MG63 (cell line): ENCODE measurements at places on chromosomes 3 and 15. TPM values are rescaled to one million over a fixed set of nuclear protein-coding genes. Genes with fewer than 3 reads are reported as not detected.

GRCh38 chr15:94105760-94106159, 125.6 kb upstream of the MCTP2 start:
- no peak for DNase-seq

GRCh38 chr3:190528706-190529105, 14.8 kb downstream of the IL1RAP start:
- DNase-seq = no peak

DNA sequence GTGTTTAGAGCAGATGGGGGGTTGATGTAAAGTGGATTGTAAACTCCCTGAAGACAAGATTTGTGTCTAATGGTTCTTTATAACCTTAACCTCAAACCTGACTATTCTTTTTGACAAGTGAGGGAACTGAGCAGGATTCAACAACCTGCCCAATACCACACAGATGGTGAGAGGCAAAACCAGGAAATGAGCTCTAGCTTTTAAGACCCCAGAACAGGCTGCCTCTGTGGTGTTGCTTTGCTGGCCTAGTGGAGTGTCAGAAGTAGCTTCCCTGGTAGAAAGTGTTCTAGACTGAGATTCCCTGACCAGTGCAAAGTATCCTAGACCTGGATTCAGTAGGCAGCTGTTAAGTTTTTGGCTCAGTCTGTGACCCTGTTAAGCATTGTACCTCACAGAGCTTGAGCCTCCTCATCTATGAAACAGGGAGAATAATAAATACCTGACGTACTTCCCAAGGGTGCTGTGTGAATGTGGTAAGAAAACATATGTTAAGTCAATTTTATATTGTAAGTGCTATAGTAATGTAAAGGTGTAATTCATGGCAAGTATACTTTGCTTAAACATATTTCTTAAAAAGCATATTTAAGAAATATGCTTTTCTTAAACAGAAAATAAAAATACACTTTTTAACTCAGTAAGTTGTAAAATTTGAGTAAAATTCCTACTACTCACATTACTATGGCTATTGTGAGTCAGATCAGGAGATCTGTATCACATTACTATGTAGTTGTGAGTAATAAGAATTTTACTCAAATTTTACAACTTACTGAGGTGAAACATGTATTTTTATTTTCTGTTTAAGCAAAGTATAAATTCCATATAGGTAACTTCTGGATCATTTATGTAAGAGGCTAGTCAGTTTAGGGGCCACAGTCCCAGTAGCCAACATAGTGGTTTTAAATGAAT, 8.8 kb downstream of the GPR87 start:
- no peak for DNase-seq

- no peak for DNase-seq
These were observed 512.6 kb upstream of the CBLB start for GRCh38 chr3:106381286-106381938.

DNA sequence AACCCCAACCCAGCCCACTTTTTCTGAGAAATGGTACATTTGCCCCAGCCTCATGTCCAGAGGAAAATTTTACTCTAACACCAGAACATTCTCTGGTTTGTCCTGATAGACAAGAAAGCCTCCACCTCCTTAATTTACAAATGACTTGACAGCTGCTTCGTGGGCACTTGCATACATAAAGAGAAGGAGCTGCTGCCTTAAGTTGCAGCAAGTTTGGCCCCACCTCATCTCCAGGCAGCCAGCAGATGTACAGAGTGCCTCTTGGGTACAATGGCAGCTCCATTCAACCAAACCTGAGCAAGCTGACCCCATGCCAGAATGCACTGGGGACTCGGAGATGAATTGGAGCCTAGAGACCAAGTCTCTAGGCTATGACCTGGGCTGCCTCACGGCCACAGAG, 6.2 kb upstream of the H1-8 start:
- DNase-seq = no peak

DNA sequence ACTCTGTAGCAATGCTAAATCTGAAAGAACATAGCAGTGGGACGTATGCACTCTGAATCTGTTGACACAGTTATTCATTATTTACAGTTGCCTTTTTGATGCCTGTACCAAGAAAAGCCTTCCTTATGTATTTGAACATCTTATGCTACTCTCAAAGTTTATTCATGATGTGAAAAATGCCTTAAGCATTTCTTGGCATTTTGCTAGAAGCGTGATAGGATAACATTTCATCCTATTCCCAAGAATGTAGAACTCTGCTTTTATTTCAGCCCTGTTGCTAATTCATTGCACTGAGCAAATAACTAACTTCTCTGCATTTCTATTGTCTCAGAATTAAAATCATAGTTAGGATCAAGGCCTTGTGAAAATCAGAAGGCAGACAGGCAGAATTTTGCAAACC, 105.5 kb downstream of the STRIT1 start:
- DNase-seq = no peak

DNA sequence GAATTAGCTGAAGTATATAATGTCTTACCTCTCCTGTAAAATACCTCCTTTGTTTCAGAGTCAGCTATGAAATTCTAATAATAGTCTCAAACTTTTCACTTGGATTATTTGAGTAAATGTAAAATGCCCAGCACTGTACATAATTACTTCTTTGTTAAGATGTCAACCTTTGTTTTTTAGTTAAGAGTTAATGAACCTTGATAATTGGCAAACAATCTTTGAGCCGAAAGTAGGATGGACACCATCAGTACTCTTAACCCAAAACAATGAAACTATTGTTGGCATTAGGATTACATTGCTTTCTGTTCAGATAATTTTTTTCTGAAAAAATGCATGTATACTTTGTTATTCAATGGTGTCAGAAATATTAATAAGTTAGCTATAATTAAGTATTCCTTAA, 3.0 kb upstream of the NECTIN3 start:
- DNase-seq = no peak

DNA sequence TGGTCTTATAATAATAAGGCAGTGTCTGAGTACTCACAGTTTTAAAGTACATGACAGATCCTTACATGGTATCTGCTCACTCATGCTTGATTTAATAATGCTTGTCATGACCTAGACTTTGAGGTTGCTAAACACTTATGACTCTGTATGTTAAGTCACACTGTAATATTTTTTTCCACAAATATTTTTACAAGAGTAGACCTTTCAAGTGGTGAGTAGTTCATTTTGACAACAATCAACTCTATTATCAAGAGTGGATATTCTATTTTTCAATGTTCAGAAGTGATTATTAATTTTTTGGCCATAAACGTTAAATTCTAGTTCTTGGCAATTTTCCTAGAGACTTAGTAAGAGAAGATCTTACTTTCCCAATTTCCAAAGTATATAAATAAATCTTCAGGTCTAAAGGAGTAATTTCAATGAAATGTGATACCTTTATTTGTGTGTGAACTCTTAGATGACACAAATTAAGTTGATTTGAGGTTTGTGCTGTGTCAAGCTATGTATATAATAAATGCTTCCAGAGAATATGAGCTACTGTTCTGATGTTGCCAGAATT, 104.5 kb downstream of the NLGN1 start:
- DNase-seq = no peak

GRCh38 chr15:93063262-93063671, 25.7 kb downstream of the RGMA start:
- DNase-seq = no peak

GRCh38 chr3:47636225-47636624, 57.6 kb upstream of the CSPG5 start:
- DNase-seq = no peak

- no peak for DNase-seq
These were observed 928.5 kb upstream of the ROBO1 start for GRCh38 chr3:80696280-80696679.

GRCh38 chr15:82995076-82995475, 9.1 kb downstream of the RAMAC start:
- no peak for DNase-seq

DNA sequence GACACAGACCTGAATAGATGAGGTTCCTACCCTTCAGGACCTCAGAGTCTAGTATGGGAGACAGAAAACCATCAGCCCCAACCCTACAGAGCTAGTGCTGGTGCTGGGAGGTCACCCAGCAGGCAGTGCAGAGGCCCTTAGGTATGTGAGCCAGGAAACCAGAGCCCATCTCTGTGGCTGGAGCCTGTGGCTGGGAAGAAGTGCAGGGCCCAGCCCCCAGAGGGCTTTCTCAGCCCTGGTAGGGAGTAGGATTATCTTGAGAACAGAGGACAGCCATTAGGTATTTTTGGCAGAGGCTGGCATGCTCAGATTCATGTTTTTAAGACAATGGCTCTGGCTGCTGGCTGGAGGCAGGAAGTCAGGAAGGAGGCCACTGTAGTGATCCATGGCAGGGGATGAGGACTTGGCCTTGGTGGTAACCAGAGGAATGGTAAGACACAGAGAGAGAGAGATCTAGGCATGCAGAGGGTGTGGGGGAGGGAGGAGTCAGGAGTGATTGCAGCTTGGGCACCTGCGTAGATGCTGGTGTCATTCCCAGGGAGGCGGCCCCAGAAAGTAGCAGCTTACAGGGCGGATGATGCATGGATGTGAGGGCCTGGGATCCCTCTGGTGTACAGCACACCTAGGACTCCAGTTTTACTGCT, 220.9 kb upstream of the EIF1B start:
- DNase-seq = no peak

- no peak for DNase-seq
These were observed 11.7 kb upstream of the FSTL1 start for GRCh38 chr3:120462409-120462959.

- DNase-seq = peak; percentile 49
These were observed 483 bp downstream of the MEX3B start for GRCh38 chr15:82045179-82045891.

THAP10 gene
- total RNA-seq = 5.6 and 8.9 TPM in 2 replicates

GABRR3 gene
- total RNA-seq = not detected in 2 replicates

PATL2 gene
- not detected in 2 replicates for total RNA-seq

EFCAB12 gene
- 0.03 TPM in 1 of 2 replicates, not detected in the other for total RNA-seq

ATP13A4 gene
- total RNA-seq = not detected in 2 replicates

MKRN2OS gene
- not detected in 2 replicates for total RNA-seq

FSTL1 gene
- 642 and 656 TPM in 2 replicates for total RNA-seq
